Spleen (tissue), 13 donors: ENCODE measurements at places on chromosomes 3 and 15. TPM values are rescaled to one million over a fixed set of nuclear protein-coding genes. Genes with fewer than 3 reads are reported as not detected.

GRCh38 chr3:2888592-2888991 lies 221.6 kb downstream of the IL5RA start:
- no peaks in the 10 kb centered on the region for H3K36me3 ChIP-seq
- no peak overlapping the region for H3K4me3 ChIP-seq
- H3K27me3 ChIP-seq: peaks cover 4% of the 10 kb centered on the region
- no peak for DNase-seq

GRCh38 chr15:41659190-41659589 lies 1.0 kb upstream of the MGA start:
- H3K4me3 ChIP-seq: no peak overlapping the region
- no peak for DNase-seq
- no peaks in the 10 kb centered on the region for H3K27me3 ChIP-seq
- H3K27ac ChIP-seq: no peak overlapping the region
- H3K4me1 ChIP-seq: peaks cover 56% of the 10 kb centered on the region

DNA sequence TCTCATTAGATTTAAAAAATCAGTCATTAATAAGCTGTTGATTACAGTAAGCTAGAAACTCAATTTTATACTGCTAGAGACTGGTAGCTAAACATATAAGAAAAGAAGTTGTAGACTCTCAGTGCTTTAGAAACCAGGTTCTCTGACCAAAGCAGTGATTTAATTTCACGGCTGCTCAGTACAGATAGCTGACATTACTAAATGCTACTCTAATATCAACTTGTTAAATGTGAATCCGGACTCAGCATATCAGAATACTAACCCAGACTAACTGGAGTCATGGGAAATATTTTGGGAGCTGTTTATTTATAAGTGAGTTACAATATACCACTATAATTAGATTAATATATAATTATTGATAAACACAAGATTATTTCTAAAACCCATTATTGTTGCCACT lies 80.4 kb downstream of the NEDD4 start:
- DNase-seq: no peak
- no peak overlapping the region for H3K27ac ChIP-seq
- no peaks in the 10 kb centered on the region for H3K27me3 ChIP-seq
- no peak overlapping the region for H3K4me3 ChIP-seq
- no peaks in the 10 kb centered on the region for H3K36me3 ChIP-seq

DNA sequence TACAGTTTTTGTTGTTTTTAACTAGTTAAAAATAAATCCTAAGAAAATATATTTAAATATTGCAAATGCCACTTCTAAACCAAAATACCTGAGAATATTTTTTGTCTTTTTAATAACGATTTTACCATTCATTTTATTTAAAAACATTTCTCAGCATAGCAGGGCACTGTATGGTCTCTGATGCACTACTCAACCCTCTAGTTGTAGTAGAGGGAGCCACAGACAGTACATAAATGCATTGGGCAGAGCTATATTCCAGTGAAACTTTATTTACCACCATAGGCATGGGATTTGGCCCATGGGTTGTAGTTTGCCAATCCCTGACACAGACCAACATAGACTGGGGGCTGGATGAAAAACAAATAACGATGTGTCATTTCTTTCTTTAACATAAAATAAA lies 214.4 kb upstream of the UBE2E1 start:
- no peaks in the 10 kb centered on the region for H3K27me3 ChIP-seq
- H3K36me3 ChIP-seq: no peaks in the 10 kb centered on the region
- no peak overlapping the region for H3K4me3 ChIP-seq
- no peak overlapping the region for H3K27ac ChIP-seq
- H3K4me1 ChIP-seq: no peaks in the 10 kb centered on the region

GRCh38 chr3:126915015-126915414 lies 67.9 kb upstream of the PLXNA1 start:
- no peak overlapping the region for H3K27ac ChIP-seq
- DNase-seq: no peak
- no peaks in the 10 kb centered on the region for H3K27me3 ChIP-seq
- no peaks in the 10 kb centered on the region for H3K36me3 ChIP-seq

DNA sequence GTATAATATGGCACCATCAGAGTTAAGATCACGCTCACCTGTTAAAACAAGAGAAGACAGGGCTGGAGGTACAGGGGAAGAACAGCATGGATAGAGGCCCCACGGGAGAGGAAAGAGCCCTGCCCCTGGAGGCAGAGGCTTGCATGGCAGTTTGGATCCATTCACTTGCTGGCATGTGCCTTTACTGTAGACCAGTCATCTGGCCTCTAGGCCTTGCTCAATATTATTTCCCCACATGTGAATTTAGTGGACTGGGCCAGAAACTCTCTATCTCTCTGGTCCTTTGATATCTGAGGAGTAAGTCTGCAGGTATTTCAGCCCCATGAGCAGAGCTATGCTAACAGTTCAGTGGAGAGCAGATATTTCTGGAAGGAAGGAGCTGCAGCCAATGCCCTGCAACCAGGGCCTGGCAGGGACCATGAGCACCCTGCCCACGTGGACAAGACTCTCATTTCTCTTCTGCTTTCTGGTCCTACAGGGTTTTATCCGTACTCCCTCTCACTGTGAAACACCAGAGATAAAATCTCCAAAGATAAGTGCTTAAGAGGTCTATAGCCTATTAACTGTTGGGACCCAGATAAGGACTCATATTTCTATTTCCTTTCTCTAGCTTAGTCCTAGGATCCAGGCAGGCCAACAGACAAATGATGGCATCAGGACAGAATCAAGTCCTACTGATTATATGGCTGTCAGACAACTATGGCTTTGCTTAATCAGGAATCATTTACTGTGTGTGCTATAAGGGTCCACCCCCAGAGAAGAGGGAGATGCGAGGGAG lies 65.0 kb downstream of the CLDN11 start:
- no peaks in the 10 kb centered on the region for H3K4me1 ChIP-seq
- H3K27ac ChIP-seq: no peak overlapping the region
- no peak overlapping the region for H3K4me3 ChIP-seq
- no peaks in the 10 kb centered on the region for H3K36me3 ChIP-seq

DNA sequence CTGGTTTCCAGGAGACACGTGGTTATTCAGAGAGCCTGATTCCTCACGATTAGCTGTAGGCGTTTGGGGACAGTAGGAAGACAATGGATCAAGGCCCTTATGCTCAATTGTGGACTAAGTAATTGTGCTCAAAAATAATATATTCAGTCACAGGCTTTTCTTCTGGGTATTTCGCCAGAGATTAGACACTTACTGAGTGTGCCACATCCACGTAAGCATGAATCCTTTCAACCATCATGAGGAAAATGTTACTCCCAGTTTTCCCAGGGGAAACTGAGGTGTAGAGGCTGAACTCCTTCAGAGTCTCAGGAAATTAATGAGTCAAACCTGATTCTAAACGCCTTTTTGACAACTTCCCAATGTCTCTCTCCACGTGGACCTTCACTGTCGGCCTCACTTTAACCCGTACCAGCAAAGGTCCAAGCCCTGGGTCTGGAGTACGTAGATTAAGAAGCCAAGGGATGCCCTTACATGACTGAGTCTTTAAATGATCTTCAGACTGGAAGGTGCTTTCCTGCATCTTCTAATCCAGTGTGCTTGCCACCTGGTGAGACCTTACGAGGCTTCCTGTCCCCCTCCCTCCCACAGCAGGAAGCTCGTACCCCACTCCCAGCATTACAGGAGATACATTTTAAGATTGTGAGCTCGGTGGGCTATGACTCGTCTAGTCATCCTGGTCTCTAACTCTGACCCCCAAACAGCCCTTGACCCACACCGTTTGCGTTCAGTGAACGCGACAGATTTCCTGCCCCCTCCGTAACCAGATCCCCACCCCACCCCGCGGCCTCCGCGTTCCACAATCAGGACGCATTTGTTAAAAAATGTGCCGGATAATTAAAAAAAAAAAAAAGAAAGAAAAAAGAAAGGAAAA lies 1.7 kb downstream of the PKM start:
- peak overlapping the region; percentile 100 for H3K4me3 ChIP-seq
- no peaks in the 10 kb centered on the region for H3K27me3 ChIP-seq
- peak overlapping the region; percentile 99 for H3K27ac ChIP-seq
- peaks cover 80% of the 10 kb centered on the region for H3K4me1 ChIP-seq
- no peak for DNase-seq

DNA sequence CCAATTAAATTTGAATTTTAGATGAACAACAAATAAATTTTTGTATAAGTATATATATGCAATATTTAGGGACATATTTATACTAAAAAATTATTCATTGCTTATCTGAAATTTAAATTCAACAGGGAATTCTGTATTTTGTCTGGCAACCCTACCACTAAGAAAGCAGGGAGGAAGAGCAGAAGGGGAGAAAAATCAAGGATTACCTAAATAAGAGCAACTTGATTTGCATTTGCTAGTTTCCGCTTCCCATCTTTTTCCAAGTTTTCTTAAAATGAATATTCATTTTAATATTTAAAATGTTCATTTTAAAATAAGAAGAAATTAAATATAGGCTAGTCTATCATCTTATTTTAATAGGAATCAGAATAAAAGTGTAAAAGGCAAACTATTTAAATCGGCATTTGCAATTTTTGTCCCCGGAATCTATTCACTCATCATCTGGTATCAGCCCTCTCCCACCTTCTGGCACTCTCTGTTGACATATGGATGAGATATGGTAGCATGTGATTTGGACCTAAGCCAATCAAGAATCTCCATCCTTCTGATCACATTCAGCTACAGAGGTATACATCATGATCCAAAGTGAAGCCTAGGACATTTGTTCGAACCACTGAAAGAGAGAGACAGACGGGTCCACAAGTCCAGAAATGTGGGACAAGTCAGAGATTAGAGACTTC lies 82.6 kb downstream of the TRANK1 start:
- peaks cover 16% of the 10 kb centered on the region for H3K4me1 ChIP-seq
- no peak overlapping the region for H3K4me3 ChIP-seq
- no peaks in the 10 kb centered on the region for H3K27me3 ChIP-seq
- DNase-seq: no peak
- peaks cover 84% of the 10 kb centered on the region for H3K36me3 ChIP-seq
- no peak overlapping the region for H3K27ac ChIP-seq

DNA sequence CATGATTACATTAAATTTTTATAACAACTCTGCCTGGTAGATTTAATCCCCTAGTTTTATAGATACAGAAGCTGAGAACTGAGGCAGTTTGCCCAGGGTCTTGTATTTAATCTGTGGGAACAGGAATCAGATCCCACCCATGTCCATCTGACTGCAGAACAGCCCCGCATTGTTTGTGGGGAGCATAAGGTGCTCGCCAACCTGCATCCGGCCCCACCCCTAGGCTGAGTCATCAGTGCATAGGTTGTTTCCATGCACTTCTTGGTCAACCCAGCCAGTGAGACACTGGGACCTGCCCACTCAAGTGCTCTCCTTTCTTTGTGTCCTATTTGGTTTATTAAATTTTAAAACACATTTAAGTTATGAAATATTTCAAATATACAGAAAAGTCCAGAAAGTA lies 266.2 kb downstream of the OPA1 start:
- H3K27ac ChIP-seq: no peak overlapping the region
- no peaks in the 10 kb centered on the region for H3K27me3 ChIP-seq
- DNase-seq: no peak
- no peaks in the 10 kb centered on the region for H3K36me3 ChIP-seq
- H3K4me3 ChIP-seq: no peak overlapping the region

GRCh38 chr3:87575550-87575949 lies 299.2 kb upstream of the POU1F1 start:
- H3K36me3 ChIP-seq: no peaks in the 10 kb centered on the region
- DNase-seq: no peak
- no peaks in the 10 kb centered on the region for H3K4me1 ChIP-seq
- H3K27ac ChIP-seq: no peak overlapping the region

GRCh38 chr3:170701696-170702678 lies 116.1 kb upstream of the SLC7A14 start:
- H3K4me1 ChIP-seq: no peaks in the 10 kb centered on the region
- H3K27ac ChIP-seq: no peak overlapping the region
- no peak overlapping the region for H3K4me3 ChIP-seq
- no peaks in the 10 kb centered on the region for H3K36me3 ChIP-seq
- H3K27me3 ChIP-seq: no peaks in the 10 kb centered on the region

- H3K27ac ChIP-seq: no peak overlapping the region
- DNase-seq: no peak
- no peaks in the 10 kb centered on the region for H3K36me3 ChIP-seq
- no peaks in the 10 kb centered on the region for H3K4me1 ChIP-seq
- no peaks in the 10 kb centered on the region for H3K27me3 ChIP-seq
Measured at GRCh38 chr3:157856078-157856939, 249.9 kb downstream of the SHOX2 start.

GRCh38 chr3:18047052-18047451 lies 304.6 kb upstream of the TBC1D5 start:
- no peaks in the 10 kb centered on the region for H3K4me1 ChIP-seq
- DNase-seq: no peak
- H3K4me3 ChIP-seq: no peak overlapping the region
- no peaks in the 10 kb centered on the region for H3K27me3 ChIP-seq
- no peak overlapping the region for H3K27ac ChIP-seq

GRCh38 chr15:96354731-96355567 lies 24.4 kb downstream of the NR2F2 start:
- peak overlapping the region; percentile 89 for H3K27ac ChIP-seq
- H3K4me3 ChIP-seq: peak overlapping the region; percentile 84
- no peaks in the 10 kb centered on the region for H3K36me3 ChIP-seq

- no peak overlapping the region for H3K4me3 ChIP-seq
- DNase-seq: no peak
- no peaks in the 10 kb centered on the region for H3K27me3 ChIP-seq
Measured at GRCh38 chr3:39220407-39221140, 28.2 kb upstream of the XIRP1 start.

- no peak overlapping the region for H3K4me3 ChIP-seq
- H3K27me3 ChIP-seq: no peaks in the 10 kb centered on the region
- DNase-seq: no peak
- H3K27ac ChIP-seq: no peak overlapping the region
- peaks cover 11% of the 10 kb centered on the region for H3K4me1 ChIP-seq
Measured at GRCh38 chr15:50500352-50500751, 46.1 kb downstream of the USP50 start.

DNA sequence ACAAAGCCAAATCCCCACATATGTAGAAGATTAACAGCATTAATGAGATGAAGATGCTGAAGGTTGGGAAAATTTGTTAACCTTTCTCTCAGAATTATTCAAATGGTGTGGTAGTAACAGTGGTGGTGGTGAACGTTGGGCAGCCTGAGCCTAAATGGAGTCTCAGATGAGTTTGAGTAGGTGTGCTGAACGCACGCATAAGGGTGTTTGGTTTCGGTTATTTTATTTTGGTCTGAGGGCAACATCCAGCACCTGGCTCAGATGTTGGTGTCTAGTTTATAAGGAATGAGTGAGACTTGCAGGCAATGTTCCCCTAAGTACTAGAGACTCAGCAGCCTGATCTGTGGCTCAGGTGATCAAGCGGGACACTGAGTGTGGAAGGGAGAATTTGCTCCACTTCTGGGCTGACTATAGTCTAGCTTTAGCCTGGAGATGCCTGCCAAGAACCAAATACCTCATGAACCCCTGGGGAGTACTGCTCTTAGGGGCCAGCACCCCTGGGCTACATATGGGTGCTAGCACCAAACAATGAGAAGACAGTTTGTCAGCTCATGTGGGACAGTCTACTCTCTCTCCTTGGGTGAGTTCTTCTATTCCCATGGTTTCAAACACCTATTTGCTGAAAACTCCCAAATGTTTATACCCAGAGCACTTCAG lies 39.5 kb upstream of the ATP2C1 start:
- H3K4me1 ChIP-seq: peaks cover 16% of the 10 kb centered on the region
- DNase-seq: no peak
- H3K4me3 ChIP-seq: no peak overlapping the region
- H3K27me3 ChIP-seq: no peaks in the 10 kb centered on the region
- H3K36me3 ChIP-seq: no peaks in the 10 kb centered on the region

- H3K4me1 ChIP-seq: no peaks in the 10 kb centered on the region
- no peak overlapping the region for H3K4me3 ChIP-seq
- DNase-seq: no peak
- H3K36me3 ChIP-seq: no peaks in the 10 kb centered on the region
Measured at GRCh38 chr3:172859041-172859440, 108.5 kb downstream of the ECT2 start.

TLR9 gene
- total RNA-seq: 2.3 TPM

LMAN1L gene
- 83.1 TPM for total RNA-seq

C3orf20 gene
- total RNA-seq: 0.77 TPM

TOPBP1 gene
- total RNA-seq: 28.1 TPM

CHCHD4 gene
- 8.5 TPM for total RNA-seq

PATL2 gene
- 29.6 TPM for total RNA-seq

UBAP1L gene
- 7.9 TPM for total RNA-seq

DNAH1 gene
- total RNA-seq: 27.8 TPM
